ENCODE measurements at places on chromosomes 1 and 21. TPM values are rescaled to one million over a fixed set of nuclear protein-coding genes. Genes with fewer than 3 reads are reported as not detected.

DNA sequence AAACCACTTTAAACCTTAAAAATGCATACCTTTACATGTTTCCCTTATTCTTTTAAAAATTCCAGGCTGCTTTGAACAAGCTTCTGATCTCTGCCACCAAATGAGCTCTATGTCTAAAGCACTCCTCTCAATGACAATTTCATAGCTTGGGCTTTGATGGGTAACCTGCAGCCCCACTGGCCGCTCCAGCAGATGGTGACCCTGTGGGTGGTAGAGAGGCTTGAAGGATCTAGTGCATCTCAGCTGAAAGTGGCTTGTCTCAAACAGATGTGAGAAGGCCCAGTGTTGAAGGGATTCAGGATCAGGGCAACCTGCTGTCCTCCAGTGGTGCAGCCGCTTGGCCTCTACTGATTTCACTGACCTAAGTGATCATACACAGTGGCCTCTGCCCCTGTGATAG lies 84.7 kb upstream of the IRF2BP2 start:
- no peaks in the 10 kb centered on the region for H3K36me3 ChIP-seq
- no peaks in the 10 kb centered on the region for H3K27me3 ChIP-seq
- no peak for DNase-seq
- H3K4me1 ChIP-seq: peaks cover 2% of the 10 kb centered on the region
- no peak overlapping the region for H3K4me3 ChIP-seq
- no peak overlapping the region for H3K27ac ChIP-seq

GRCh38 chr1:87318806-87319205 lies 9.9 kb upstream of the LMO4 start:
- no peaks in the 10 kb centered on the region for H3K27me3 ChIP-seq
- H3K27ac ChIP-seq: no peak overlapping the region
- H3K4me1 ChIP-seq: no peaks in the 10 kb centered on the region

DNA sequence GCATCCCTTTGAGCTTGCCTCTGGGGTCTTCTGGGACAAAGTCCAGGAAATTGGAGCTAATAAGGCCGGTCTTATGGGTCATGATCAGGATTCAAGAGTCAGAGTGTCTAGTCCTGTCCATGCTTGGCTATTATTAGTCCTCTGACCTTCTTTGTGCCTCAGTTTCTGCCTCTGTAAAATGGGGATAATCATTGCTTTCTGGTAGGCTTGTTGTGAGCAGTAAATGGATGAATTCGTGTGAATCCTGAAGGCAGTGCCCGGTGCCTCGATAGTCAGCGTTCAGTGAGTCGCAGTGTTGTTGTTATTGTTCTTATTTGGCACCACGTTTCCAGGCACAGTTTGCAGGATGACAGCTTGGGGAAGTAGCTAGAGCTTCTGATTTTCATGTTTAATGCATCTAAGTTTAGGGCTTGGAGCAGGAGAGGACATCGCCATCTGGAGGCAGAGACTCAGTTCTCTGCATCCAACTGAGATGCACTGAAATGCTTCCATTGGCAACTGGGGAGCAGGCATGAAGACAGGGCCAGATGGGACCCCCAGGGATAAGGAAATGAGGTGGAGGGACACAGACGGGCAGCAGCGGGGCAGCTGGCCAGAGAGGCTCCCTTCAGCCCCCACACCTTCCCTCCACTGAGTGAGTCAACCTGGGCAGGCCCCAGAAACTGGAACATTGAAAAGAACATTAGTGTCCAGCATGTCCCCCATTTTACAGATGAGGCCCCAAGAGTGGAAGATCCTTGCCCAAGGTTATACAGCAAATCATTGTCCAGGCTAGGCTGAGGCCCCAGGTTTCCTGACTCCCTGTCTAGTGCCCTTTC lies 160.3 kb downstream of the PTPRU start:
- peaks cover 3% of the 10 kb centered on the region for H3K27me3 ChIP-seq
- no peaks in the 10 kb centered on the region for H3K4me1 ChIP-seq
- DNase-seq: no peak
- H3K4me3 ChIP-seq: no peak overlapping the region
- H3K36me3 ChIP-seq: no peaks in the 10 kb centered on the region
- no peak overlapping the region for H3K27ac ChIP-seq

DNA sequence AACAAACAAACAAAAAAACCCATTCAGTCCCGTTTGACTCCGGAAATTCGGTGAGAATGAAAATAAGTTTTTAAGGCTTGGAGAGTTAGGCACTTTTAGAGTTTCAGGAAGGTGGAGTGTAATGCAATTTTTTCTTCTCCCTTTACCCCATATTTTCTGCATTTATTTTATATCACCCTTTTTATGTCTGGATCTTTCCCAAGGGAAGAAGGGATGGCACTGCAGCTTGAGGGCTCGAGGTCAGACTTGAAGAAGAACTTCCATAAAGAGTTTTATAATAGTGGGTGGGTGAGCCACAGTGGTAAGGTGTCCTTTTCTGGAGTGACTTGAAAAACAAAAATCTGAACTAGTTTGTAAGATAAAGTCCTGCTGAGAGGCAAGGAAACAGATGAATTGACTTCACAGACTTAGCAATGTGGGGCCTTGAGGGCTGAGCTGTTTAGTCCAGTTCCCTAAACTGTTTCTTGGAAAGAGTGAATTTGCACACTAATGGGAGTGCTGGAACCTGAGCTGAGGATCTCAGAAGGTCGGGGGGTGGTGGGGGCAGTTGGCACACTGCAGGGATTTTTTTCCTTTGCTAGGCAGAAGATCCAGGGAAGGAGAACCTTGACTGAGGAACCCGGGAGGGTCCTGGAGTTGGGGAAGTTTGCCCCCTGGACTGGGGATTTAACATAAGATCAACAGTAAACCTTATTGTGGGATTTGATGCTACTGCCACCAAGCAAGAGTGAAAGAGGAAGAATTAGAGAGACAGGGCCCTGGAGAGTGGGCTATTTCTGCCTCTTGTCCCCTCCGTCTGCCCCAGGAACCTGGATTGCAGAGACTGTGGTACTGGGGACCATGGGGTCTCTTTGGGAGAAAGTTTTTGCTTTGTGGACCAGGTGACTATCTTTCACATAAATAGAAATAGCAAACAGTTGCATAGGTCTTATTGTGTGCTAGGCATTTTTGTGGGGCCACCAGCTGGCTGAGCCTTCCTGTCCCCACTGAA lies 1.8 kb upstream of the MEX3A start:
- no peaks in the 10 kb centered on the region for H3K36me3 ChIP-seq
- no peaks in the 10 kb centered on the region for H3K27me3 ChIP-seq
- no peak overlapping the region for H3K4me3 ChIP-seq
- no peak for DNase-seq
- H3K27ac ChIP-seq: no peak overlapping the region

Gene RNPC3
- 35.4 TPM for total RNA-seq

Data from upper lobe of right lung (tissue), 1 donor.